ENCODE measurements at places on chromosomes 7 and 10.

- no peak for DNase-seq
Measured at GRCh38 chr10:124084708-124085107, 8.7 kb downstream of the CHST15 start.

GRCh38 chr10:89122433-89123051, 84.6 kb downstream of the CH25H start:
- no peak for DNase-seq

DNA sequence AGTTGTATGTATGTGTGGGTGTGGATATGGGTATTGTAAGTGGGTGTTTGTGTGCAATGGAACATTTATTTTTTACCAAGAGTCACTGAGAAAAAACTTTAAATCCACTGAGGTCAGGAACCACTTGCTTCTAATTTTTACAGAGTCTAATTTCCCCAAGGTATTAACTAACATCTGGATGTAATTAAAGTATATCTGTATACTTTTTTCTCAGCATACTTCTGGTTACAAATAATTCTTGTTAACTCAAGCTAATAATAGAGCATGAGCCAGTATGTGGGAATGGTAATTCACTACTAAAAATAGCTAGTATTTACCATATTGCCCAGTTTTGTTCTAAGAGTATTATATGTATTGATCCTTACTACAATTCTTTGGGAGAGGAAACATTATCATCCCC, 24.6 kb upstream of the STEAP4 start:
- no peak for DNase-seq

DNA sequence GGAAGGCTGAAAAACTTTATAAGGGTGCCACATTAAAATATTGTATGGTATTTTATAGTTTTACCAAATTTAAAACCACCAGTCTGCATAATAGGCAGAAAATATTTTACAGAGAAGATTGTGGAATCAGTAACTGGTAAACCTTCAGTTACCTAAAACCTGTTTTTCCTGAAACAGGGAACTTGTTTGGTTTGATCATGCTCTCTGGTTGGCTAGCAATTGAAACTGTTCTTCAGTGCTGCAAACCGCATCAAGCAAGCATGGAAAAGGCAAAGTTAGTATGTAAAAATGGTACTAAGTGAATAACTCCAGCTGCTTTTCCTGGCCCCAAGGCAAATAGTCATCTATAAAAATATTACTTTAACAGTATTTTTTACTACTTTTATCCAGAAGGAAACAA, 316.9 kb upstream of the LRRN3 start:
- no peak for DNase-seq

- DNase-seq: no peak
Measured at GRCh38 chr7:92639966-92640365, 49.8 kb upstream of the FAM133B start.

DNA sequence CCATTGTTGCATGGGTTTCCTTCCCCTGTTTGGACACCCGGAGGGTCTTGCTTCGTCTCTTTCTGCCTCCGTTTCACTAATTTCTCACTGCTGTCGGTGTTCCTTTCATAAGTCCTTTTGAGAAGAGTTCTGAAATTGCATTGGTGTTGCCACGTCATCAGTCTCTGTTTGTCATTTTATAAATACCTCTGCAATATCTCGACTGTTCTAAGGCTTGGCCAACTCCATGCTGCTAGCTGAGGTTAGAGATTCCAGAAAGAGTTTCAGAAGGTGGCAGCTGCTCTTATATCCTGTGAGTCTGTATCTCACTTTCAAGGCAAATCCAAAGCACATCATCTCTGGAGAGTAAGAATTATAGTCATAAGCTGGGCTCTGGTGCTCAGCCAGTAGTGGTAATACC, 148.0 kb upstream of the INSYN2A start:
- DNase-seq: no peak

DNA sequence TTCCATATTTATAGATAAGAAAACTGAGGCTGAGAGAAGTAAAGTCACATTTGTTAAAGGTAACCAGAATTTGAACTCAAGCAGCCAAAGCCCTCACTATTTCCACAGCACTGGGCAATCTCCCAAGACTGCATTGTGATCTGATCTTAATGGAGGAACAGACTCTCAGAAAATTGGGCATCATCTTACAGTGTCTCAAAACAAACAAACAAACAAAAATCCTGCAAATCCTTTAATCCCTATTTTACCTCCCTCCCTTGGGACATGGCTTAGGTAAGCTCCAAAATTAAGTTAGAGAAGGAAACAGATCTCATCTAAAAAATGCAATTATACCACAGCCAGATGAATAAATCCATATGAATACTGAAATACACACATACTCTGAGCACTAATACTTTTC, 57.5 kb downstream of the FHIP2A start:
- DNase-seq: no peak

DNA sequence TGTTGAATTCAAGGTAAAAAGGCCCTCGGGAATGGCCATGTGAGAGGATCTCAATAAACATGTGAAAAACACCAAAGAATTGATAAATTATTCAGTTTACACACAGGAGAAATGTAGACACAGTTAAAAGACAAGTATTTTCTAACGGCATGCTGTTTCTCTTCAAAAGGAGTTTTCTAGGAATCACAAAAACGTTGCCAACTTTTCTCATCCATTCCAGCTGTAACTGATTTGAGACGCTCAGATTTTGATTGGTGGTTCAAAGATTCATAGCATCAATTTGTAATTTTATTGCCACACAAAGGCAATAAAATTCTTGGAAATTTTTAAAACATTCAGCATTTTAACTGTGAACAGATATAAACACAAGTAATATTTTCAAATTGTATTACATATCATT, 384.9 kb upstream of the PFKP start:
- no peak for DNase-seq

GRCh38 chr7:25006276-25006675, 26.3 kb upstream of the OSBPL3 start:
- DNase-seq: no peak

- no peak for DNase-seq
Measured at GRCh38 chr7:47228386-47229014, 353.4 kb downstream of the TNS3 start.

- DNase-seq: no peak
Measured at GRCh38 chr7:80150611-80151273, 16.1 kb downstream of the GNAI1 start.

- no peak for DNase-seq
Measured at GRCh38 chr7:69508736-69509135, 89.5 kb upstream of the AUTS2 start.

- DNase-seq: no peak
Measured at GRCh38 chr7:32586291-32587221, 91.3 kb downstream of the AVL9 start.

DNA sequence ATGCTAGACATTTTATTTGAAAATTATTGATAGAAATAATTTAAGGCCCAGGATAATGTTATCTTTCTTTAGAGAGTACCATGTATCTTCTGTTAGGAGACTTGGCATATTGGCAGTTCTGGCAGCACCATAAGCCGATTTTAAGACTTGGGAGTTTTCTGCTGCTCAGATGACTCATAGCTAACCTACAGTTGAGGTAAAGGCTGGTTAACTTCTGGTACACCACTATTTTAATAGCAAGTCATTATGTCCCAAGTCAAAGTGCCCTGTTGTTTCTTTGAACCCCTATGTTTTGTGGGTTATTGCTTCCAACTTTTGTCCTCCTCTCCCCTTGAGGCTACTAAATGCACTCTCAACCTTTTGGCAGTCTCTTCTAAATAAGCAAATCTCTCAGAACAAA, 25.2 kb downstream of the ATRNL1 start:
- DNase-seq: no peak

DNA sequence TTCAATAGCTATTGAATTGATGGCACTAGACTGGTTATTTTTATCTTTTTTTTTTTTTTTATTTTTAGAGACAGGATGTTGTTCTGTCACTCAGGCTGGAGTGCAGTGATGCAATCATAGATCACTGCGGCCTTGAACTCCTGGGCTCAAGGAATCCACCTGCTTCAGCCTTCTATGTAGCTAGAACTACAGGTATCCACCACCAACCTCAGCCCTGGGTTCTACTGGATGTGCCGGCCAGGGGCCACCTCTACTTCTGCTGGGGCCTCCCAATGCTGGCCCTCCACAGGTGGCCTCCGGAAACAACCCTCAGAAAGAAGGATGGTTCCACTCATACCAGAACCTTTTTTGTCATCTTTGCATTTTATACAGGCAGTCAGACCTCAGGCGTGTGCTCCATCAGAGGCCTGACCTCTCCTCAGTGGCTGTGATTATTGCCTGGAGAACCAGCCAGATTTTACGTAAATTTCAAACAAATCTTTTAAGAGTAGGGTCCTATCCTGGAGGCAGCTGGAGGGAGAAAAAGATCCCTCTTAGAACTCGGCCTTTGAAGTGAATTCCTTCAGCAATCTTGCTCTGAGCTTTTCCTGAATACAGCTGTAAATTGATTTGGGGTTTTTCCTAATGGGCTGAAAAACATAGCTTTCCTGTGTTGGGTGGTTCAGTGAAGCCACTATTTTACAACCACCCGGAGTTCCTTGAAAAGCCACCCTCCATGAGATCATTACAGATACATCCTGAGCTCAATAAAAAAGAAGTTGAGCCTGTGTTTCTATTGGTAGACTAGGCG, 110.0 kb downstream of the SPAG6 start:
- no peak for DNase-seq

DNA sequence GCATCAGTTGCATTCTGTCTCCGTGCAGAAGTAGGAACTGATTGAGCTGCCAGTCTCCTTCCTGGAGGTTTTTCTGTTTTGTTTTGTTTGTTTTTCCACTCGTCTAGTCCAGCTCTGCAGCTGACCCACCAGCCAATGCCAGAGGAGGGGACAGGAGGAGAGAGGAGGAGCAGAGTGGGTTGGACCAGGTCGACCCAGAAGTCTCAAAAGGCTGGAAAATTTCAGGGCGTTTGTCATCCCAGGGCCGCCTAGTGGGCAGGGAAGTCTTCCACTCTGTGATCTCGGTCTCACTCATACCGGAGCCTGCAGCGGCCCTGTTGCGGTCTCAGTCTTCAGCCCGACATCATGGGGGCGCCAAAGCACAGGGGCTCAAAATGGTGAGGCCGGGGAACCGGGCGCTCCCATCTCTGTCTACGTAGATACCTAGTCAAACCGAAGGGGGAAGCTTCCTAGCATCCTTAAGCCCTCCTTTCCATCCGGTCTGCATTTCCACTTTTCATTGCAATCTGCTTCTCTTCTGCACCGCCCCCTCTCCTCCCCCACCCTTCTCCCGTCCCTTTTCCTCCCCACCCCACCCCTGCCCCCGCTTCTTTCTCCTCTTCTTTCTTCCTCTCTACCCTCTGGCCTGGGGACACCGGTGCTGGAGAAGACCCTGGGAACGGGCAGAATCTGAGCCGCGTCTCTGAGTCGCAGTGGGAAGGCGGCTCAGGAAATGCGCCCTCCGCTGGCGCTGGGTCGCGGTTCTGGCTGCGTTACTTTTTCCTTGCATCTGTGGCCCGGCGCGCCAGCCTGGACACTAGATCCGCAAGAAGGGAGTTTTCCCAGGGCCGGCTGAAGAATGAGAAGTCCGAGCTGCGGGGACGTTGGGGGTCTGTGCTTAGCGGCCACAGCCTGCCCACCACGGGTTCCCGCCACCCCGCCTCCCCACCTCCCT, 16.2 kb upstream of the PAX2 start:
- no peak for DNase-seq

Measured in activated naive CD8-positive, alpha-beta T cell treated with anti-CD3 and anti-CD28 coated beads, Interleukin-2, amount 50 U/mL, for 16 hours (primary cell).